Foreskin keratinocyte (primary cell): ENCODE measurements at places on chromosomes 13 and 19.
A peak's percentile ranks its signal among the peaks of the same experiment; 100 is the strongest.

DNA sequence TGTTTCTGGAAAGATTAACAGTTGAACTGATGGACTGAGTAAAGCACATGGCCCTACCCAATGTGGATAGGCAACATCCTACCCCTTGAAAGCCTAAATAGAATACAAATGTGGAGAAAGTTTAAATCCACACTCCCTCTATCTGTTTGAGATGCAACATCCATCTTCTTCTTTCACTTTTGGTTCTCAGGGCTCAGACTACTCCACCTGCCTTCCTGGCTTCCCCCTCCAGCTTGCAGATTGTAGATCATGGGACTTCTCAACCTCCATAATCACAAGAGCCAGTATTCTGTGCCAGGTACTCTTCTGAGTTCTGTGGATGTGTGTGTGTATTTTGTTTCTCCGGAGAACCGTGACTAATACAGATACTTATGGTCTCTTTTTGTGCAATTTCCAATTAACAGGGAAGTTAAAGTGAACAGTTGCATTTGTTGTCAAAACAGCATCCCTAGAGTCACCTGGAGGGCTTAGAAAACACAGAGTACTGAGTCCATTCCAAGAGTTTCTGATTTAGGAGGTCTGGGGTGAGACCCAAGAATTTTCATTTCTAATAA, 590.3 kb upstream of the MIR17HG start:
- no peak for DNase-seq

DNA sequence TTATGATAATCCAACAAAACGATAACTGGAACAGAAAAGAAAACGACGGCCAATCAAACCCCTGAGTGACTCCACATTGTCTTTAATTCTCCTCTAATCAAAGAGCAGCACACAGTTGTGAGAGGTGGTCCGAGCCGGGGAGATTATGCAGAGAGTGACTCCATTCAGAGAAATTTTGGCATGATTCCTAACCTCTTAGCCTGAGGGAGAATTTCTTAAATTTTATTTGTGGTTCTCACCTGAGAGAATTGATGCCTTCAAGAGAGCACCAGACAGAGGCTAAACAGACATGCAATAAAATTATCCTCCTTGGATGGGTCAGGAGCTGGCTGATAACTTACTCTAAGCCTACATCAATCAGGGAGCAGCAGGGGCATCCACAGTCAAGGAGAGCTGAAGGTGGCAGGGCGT, 310.0 kb upstream of the KLF12 start:
- peak; percentile 96 for DNase-seq

GRCh38 chr19:44984005-44984404, 17.3 kb upstream of the RELB start:
- no peak for DNase-seq

DNA sequence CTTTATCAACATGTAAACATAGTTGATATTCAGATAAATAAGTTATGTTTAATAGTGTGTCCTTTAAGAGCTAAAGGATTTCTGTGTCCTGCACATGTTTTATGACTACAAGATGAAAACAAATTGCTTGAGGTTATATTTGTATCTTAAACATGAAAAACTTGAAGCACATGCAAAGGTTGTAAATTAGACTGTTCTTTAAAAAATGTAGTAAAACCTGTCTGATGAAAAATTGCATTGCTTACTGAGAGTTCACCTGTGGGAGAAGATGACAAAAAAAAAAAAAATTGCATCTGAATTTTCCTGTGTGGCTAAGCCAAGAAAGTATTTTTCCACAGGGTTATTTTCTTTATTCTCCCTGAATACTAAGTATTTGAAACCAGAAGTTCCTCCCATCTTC, 25.7 kb upstream of the LMO7 start:
- DNase-seq: no peak

- no peak for DNase-seq
These were observed 25.7 kb downstream of the SHC2 start for GRCh38 chr19:435056-435706.

DNA sequence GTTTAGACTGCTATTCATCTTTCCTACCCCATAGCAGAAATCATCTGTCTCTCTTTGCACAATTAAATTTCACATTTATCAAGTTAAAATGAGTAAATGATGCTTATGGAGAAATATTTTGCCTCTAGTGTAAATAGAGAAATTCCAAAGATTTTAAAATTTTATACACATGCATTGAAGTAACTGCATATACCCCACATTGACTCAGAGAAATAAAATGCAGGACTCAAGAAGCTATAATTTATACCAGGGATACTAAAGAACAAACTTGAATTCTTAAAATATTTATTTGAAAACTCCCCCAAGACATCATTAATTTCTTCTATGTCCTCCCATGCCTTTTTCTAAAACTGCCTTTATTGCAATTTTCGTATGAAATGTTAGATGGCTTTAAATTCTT, 165.8 kb downstream of the DIAPH3 start:
- DNase-seq: no peak

GRCh38 chr19:53161123-53161522, 2.3 kb upstream of the ZNF347 start:
- DNase-seq: no peak

DNA sequence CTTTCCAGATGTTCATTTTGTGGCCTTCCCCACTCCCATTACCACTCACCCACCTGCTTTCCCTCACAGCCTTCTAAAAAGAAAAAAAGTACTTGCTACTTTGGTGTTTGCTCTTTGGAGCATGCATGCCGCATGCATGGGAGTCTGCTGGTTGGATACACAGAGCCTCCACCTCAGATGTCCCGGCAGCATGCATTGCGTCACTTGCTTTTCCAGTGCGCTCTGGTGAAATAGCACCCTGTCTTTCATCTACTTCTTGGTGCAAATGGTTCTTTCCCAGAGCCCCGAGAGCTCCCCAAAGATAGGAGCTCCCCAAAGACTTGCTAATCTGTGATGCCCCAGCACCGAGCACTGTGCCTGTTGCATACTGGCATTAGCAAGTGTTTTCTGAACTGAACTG, 333.2 kb upstream of the ZNF507 start:
- DNase-seq: no peak

- DNase-seq: no peak
These were observed 7.9 kb downstream of the FOSB start for GRCh38 chr19:45475537-45476291.

DNA sequence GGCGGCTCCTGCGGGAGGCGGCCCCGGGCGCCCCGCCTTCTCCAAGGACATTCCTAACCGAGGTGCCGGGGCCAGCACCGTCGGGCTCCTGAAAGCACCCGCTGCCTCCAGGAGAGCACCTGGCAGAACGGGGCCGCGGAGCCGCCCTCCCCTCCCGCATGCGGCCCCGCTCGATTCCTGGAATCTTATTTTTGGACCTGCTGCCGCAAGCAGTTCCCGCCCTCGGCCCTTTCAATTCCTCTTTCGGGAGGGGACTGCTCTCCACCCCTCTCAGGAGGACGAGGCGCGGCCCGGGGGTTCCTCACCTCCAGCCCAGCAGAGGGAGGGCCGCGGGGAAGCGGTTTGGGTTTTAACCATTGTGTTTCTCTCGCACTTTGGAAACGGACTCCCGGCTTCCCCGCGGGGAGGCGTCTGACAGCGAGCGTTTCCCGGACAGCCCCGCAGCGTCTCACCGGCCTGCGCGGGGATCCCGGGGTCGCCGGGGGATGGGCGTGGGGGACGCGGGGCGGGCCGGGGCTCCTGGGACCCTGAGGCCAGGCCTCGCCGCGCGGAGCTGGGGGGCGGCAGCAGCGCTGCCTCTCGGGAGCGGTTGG, 849 bp downstream of the GAS6 start:
- DNase-seq: peak; percentile 34

- DNase-seq: no peak
These were observed 331.4 kb downstream of the HS6ST3 start for GRCh38 chr13:96421314-96421713.
